T47D (cell line): ENCODE measurements at places on chromosomes 4 and X.

- DNase-seq, result peak; percentile 51
Measured at GRCh38 chr4:105496899-105497298, 23.0 kb upstream of the PPA2 start.

- DNase-seq, result no peak
Measured at GRCh38 chrX:53088136-53088974, 5.6 kb upstream of the KANTR start.

DNA sequence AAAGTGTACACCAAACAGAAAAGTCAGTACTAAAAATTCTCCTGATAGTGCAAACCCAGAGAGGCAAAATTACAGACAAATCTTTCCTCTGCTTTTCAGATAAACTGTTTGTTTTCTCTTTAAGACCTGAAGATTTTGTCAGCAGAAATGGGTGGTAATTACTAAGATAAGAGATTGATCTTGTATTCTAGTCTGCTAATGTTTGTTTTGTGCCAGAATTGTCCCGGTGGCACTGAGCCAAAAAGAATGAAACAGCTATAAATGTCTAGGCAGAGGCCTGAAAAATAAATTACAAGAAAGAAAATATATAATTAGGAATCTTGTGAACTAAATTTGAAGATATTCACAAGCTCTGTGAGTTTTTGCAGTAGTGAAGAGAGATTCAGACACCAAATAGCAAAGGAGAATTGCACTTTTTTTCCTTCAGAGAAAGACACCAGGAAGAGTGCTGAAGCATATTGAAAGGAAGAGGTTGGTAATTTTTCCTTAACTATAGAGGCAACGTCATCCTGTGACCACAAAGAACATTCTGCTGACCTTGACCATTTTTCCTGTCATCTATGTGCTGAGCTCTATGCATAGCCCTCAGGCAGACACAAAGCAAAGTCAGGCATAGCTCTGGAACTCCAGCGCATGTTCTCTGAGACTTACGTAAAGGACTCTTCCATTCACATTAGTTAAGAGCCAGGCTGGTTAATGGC is 314.5 kb upstream of the RASGEF1B start:
- DNase-seq, result no peak

GRCh38 chr4:28654618-28655017 is 1794.0 kb downstream of the STIM2 start:
- DNase-seq, result no peak

DNA sequence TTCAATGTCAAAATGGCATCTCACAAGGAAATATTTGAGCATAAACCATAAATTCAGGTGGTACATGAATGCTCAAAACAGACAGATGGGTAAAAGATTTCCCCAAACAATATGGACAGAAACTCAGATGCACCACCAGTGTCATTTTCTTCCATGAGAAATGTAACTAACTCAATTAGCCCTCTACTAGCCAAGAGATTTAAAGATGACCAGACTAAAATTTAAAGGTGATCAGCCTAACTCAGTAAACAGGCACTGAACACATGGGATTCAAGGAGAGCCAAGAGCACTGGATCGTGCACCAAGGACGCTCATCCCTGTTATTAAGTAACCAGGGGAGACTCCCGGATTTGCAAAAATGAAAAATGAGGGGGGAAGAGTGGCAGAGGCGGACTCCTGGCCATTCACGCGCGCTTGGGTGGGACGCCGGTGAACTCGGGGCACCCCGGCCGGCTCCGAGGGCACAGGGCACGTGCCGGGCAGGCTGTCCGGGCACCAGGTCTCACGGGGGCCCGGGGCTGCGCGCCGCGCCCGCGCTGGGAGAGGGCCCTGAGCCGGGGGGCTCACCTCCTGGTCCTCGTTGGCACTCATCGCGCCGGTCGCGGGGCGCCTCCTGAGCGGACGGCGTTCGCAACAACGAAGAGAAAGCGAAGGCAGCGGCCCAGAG is 490 bp downstream of the RWDD4 start:
- DNase-seq, result peak; percentile 11

GRCh38 chr4:90254357-90254756 is 127.2 kb downstream of the CCSER1 start:
- no peak for DNase-seq

DNA sequence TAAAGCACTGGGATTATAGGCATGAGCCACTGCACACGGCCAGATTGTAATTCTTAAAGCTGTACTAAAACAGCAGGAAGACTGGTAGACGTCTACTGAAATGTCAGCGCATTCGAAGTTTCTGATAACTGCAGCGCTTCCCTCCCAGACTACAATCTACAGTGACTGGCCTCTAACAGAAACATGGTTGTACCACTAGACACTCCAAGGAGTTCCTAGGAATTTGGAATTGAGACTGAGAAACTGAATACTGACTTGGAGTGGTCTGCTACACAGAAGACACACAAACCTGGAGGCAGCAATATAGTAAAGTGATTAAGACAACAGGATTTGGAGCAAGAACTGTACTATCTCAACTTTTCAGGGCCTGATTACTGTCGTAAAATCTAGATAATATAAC is 937 bp downstream of the HELQ start:
- no peak for DNase-seq

DNA sequence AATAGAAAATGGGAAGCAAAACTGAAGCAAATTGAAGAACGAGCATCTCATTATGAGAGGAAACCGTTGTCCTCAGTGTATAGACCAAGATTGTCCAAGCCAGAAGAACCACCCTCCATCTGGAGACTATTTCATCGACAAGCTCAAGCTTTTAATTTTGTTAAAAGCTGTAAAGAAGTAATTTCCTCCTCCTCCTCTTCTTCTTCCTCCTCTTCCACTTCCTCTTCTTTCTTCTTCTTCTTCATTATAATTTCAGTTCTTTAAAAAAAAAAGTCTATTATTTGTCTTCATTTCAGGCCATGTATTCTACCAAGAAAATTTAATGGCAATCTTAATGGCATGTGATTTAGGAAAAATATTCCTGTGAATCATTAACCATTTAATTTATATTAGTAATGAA is 7.6 kb downstream of the PRIMPOL start:
- DNase-seq, result no peak

GRCh38 chr4:175339100-175339707 is 421.0 kb downstream of the ADAM29 start:
- DNase-seq, result no peak

- DNase-seq, result no peak
Measured at GRCh38 chrX:31178769-31179125, 106.9 kb upstream of the FTHL17 start.

GRCh38 chr4:113591982-113592381 is 169.6 kb downstream of the CAMK2D start:
- no peak for DNase-seq

GRCh38 chr4:112085156-112086035 is 59.9 kb upstream of the FAM241A start:
- no peak for DNase-seq

DNA sequence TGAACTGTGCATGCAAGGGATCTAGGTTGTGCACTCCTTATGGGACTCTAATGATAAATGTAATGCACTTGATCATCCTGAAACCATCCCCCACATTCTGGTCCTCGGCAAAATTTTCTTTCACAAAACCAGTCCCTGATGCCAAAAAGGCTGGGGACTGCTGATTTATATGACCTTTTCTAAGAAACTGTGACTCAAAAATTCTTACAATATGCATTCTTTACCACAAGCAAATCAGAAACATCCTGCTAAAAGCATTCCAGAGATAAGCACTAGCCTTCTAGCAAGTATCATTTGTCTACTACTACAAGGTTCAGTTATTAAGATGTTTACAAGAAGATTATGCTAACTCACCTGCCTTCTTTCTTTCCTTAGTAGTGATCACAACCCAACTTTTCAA is 166.5 kb upstream of the PCDH7 start:
- no peak for DNase-seq

GRCh38 chr4:18366892-18367291 is 345.3 kb upstream of the LCORL start:
- DNase-seq, result peak; percentile 60

GRCh38 chr4:186693159-186693815 is 30.4 kb downstream of the FAT1 start:
- DNase-seq, result no peak

DNA sequence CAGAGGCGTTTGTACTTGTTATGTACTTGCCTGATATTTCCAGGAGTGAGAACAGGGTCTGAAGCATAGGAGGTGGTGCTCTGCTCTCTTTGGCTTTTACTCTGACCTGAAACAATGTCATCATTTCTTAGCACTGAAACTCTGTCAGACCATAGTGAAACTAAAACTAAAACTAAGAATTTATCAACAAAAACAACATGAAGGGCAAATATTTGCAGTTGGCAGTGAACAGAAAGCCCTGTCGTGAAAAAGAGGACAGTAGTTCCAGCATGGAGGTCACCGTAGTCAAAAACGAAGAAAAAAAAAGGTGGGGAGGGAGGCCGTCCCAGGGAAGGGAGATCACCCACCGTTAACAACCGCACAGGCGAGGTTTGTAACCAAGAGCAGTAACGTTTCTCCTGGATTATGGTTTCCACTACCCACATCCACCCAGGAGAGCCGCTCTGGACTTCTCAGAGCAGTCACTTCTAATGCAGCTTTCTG is 97.5 kb downstream of the ANK2 start:
- no peak for DNase-seq

- no peak for DNase-seq
Measured at GRCh38 chrX:113770071-113770470, 813.8 kb upstream of the HTR2C start.

DNA sequence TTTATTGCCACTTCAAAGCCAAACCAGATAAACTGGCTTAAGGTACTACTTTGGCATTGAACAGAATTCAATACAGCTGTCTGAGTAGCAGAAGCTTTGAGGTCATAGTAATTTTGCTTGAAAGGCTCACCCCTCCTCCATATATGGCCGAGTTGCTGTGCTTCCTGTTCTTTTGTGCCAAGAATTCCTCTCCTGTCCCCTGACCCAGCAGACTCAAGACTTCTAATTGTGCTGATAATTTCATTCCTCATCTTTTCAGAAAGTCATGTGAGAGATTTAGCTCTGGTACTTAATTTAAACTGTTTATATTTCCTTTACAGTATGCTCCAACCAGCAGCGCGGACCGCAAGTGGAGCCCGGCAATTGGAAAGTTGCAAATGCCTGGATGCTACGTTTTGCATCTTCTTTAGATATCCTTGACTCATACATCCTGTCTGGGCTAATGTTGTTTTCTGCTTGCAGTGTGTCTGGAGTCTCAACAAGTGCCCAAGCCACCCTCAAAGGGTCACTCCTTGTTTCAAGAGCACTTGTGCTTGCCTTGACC is 373.4 kb downstream of the PDGFC start:
- no peak for DNase-seq

DNA sequence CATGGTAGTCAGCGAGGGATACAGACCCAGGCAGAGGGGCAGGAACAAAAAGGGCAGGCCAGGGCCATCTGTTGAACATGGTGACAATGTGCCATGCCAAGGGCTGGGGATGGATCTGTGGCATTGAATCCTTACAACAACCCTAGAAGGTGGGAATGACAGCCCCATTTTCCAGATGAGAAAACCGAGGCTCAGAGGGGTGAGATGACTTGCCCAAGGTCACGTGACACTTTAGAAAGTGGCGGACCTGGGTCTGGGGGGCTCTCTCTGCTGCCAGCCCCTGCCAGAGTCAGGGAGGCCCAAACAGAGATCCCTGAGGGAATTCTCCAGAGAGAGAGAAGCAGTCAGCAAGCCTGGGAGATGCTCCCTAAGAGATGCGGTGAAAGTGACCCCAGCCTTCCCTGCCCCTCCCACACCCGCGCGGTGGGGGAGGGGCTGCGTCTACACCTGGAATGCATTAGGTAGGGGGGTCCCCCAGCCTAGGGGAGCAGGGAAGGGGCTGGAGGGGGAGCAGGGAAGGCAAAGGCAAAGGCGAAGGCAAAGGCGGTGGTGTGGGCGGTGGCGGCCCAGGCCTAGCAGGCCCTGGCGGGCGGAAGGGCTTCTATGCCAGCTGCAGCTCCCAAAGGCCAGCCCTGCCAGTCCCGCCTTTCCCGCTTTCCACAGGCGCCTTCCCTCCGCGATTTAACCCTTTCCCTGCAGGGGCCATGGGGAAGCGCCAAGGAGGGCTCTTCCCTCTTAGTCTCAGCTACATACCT is 13.0 kb downstream of the FGD1 start:
- DNase-seq, result peak; percentile 30

DNA sequence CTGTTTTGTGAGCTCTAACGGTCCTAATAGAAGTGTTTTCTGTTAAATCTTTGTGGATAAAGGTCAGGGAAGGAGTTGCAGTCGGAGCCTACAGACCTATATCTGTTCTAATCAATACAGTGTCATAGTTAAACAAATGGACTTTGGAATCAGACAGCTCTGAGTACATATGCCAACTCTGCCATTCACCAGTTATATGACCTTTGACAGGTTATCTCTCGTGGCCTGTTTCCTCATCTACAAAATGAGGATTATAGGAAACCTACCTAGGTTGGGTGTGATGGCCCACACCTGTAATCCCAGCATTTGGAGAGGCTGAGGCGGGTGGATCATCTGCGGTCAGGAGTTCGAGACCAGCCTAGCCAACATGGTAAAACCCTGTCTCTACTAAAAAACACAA is 89.7 kb downstream of the MID1IP1 start:
- no peak for DNase-seq

DNA sequence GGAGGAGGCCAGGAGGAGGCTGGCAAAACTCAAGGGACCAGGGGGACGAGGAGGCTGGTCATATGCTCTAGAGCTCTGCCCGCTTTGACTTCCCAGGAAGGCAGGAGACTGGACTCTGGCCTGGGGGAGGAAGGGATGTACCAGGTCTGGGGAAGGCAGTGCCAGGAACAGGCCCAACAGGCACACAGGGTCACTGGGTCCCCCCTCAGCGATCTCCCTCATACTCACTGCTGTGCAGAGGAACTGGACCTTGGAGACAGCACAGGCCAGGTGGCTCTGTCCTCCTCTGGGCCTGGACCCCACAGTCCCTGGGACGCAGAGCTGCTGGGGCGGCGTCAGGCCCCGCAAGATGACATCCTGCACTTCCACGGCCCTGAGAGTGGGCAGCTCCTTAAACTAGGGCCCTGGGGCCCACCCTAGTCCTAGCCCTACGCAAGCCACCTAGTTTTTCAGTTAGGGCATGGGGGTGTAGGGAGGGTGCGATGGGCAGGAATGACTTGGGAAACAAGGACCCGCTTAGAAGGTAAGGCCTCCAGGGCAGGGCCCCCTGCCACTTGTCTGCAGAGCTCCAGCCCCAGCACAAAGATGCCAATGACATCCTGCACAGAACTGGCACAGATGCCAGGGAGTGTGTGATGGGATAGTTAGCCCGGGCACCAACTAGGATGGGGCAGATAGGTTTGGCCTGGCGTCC is 59.5 kb downstream of the HTRA3 start:
- no peak for DNase-seq

DNA sequence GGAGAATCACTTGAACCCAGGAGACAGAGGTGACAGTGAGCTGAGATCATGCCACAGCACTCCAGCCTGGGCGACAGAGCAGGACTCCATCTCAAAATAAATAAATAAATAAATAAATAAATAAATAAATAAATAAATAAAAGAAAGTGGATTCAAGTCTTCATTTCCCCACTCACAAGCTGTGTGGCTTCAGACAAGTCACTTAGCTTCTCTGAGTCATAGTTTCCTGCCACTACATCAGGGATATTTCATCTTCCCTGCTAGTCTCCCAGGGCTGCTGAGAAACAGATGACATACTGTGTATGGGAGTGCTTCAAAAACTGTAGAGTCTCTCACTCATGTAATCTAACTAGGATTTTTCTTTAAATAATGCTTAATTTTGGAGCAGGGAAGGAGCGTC is 37.2 kb downstream of the TBC1D9 start:
- DNase-seq, result no peak
